ENCODE measurements at places on chromosomes 1 and 21.
A peak's percentile ranks its signal among the peaks of the same experiment; 100 is the strongest.

GRCh38 chr1:175364424-175365076, 172.0 kb upstream of the KIAA0040 start:
- no peak for DNase-seq

DNA sequence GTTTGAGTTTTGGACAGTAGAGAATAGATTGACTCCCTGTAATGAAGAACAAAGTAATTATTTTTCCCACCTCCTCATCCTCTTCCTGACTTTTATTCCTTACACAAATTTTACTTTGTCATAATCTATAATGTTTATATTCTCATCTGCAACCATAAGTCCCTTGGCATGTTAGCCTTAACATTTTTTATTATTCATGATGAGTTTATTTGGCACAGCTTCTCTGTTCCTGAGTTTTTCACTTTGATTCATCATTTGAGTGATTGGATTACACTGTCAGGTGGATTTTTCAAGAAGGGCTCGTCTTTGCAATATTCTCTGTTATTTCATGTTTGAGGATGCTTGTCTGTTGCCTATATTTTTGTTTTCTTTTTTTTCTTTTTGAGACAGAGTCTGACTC, 35.7 kb downstream of the TNFRSF8 start:
- no peak for DNase-seq

DNA sequence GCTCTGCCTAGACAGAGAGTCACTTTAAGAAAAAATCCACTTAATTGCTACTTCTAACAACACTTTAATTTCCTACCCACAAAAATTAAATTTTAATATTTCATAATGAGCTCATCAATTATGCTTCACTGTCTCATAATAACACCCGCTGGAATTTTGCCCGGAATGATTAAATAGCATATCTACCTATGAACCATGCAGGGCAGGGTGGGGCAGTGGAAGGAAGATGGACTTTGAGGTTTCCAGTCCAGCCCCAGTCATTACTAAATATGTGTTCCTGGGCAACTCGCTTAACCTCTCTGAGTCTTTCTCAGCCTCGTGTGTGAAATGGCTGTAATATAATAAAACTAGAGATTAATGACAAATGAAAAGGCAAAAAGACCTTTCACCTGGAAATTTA, 32.8 kb upstream of the SLC45A1 start:
- no peak for DNase-seq

GRCh38 chr1:25182629-25183028, 49.7 kb downstream of the SYF2 start:
- DNase-seq, result no peak

- no peak for DNase-seq
Observed at GRCh38 chr1:213876531-213876930, 111.2 kb upstream of the PROX1 start.

DNA sequence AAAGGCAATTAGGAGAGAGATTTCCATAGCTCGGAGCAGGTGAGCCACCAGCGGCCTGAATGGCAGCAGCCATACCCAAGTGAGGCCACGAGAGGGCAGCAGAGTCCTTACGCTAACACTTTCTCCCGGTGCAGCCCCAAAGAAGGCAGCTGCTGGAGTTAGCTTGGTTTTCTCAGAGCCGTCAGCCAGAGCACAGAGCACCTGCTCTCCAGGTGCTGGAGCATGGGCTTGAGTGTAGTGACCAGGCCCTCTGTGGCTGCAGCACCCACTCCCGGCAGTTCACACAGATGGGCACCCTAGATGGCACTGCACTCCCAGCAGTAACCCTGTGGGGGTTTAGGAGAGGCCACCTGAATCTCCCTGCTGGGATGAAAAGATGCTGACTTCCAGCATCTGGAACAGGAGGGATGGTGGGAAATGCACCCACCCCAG, 45.8 kb downstream of the TMCC2 start:
- DNase-seq, result peak; percentile 89

DNA sequence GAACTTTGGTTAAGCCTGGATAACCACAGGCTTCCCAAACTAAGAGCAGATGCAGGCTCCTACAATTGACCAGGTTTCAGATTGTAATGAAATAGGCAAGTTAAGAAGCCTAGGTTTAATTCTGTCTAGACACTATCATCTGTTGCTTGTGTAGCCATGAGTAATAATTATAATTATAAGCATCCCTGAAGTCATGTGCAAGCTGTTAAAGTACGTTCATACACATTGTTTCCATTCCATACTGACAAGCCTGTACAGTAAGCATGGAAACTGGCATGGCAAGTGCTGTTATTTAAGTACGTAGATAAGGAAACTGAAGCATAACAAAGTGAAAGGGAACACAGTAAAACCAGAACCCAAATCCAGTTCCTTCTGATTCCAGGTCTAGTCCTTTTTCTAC, 557.2 kb upstream of the BEND5 start:
- no peak for DNase-seq

DNA sequence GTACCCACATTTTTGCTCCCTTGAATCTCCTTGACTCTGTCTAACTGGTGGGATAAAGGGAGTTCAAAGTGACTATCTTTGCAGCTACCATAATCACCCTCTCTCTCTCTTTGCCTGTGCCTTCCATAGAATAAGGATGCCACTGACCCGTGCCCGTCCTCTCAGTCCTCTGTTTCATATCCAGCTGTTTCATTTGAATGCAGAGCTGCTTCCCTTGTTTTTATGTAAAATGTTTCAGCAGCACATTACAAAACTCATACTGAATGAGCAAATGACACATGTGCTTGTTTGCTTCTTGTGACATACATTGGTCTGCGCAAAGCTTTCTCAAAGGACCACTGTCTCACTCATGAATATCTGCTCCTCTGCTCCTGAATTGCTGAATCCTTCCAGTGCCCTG, 38.4 kb downstream of the CDC42 start:
- no peak for DNase-seq

- no peak for DNase-seq
Observed at GRCh38 chr1:213720032-213720431, 267.7 kb upstream of the PROX1 start.

DNA sequence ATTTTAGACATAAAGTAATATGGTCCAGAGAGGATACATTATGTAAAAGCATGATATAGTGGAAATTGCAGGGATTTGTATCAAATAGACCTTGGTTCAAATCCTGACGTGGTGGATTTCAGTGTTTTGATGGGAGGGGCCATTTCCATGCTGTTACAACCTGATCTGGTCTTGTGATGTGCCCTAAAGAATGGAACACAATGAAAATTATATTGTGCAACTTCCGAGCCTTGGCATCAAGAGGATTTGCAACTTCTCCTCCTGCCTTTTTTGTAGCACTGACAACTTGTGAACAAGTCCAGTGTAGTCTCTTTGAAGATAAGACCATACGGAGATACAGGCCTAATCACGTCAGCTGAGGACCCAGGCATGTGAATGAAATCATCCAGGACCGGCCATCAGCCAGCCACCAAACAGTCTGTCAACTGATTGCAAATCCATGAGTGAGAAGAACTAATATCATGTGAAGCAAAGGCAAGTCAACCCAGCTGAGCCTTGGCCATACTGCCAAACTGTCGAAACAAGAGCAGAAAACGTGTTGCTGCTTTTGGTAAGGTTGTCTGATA, 412.1 kb downstream of the DPYD start:
- no peak for DNase-seq

DNA sequence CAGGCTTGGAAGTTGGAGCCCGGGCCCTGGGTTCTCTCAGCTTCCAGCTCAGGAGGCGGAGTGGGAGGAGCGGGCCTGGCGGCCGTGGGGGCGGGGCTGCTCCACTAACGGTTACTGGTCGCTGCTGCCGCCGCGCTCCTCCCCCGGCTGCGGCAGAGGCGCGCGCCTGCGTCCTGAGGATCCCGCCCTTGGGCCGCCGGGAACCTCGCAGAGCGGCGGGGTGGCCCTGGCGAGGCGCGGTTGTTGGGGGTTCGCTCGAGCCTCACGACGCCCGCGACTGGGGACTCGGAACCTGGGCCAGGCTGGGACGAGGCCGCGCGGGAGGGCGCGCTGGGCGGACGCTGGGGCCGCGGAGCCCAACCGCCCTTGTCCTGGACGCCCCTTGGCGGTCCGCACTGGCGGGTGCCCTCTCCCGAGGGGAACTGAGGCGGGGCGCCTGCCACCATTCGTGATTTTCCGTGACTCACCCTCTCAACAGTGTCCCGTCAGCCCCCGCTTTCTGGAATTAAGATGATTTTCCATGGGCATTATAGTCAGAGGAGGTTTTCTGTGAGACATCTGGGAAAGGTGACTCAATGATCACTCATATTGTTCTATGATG, 34.1 kb downstream of the OR2G3 start:
- no peak for DNase-seq

- DNase-seq, result no peak
Observed at GRCh38 chr1:89548122-89548857, 23.7 kb downstream of the LRRC8B start.

DNA sequence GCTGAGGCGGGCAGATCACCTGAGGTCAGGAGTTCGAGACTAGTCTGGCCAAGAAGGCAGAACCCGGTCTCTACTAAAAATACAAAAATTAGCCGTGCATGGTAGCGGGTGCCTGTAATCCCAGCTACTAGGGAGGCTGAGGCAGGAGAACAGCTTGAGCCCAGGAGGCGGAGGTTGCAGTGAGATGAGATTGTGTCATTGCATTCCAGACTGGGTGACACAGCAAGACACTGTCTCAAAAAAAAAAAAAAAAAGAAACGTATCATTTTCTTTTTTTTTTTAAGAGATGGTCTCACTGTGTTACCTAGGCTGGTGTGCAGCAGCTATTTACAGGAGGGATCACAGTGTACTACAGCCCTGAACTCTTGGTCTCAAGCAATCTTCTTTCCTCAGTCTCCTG, 47.3 kb downstream of the ITGB3BP start:
- no peak for DNase-seq

DNA sequence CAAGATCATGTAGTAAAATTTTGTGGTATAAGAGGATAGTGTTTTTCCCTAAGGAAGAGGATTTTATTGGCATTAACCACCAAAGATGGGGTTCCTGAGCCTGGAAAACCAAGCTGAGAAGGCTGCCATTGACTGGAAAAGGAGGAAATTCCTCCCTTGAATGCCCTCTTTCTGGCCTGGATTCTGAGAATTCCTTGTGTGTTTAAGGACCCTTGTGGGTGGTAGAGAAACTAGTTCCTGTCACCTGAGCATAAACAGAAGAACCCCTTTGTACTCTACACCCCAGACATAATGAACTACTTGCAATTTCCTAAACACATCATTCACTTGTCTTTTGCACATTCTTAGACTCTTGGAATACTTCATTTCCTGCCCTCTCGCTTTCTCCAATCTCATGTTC, 33.1 kb upstream of the CEP350 start:
- no peak for DNase-seq

- DNase-seq, result no peak
Observed at GRCh38 chr21:23281917-23282316, 2283.7 kb downstream of the NCAM2 start.

GRCh38 chr1:175099916-175100315, 32.3 kb downstream of the TNN start:
- no peak for DNase-seq

DNA sequence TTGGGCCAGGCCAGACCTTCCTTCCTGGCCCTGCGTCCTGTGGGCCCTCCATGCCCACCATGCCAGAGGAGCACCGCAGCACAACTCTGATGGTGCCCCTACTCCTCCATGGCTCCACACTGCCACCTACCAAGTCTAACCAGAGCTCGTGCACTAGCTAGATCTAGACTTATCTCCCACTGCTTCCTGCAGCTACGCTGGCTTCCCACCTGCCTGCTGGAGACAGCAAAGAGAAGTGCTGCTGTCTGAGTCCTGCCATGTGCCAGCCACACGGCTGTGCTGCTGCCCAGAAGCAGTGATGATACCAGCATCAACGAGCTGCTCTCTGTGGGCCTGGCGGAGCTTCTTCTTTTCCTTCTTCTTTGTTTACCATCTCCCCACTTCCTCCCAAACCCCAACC, 4.5 kb downstream of the GUCA2B start:
- DNase-seq, result no peak

DNA sequence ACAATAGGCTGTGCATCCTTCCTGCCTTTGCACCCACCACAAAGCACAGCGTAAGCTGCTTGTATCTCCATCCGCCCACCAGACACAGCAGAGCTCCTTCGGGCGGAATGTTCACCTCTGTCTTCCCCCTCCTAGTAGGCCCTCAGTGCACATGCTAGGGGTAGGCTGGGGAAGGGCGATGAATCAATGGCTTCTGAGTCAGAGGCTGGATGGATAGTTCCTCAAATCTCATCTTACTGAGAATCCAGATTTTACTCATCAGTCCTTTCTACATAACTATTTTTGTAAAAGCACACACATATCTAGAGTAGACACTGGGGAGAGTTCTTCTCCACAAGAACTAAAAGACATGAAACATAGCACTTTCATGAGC, 73.8 kb downstream of the BCAR3 start:
- DNase-seq, result no peak

GRCh38 chr1:240413732-240414131, 198.2 kb downstream of the GREM2 start:
- DNase-seq, result no peak

DNA sequence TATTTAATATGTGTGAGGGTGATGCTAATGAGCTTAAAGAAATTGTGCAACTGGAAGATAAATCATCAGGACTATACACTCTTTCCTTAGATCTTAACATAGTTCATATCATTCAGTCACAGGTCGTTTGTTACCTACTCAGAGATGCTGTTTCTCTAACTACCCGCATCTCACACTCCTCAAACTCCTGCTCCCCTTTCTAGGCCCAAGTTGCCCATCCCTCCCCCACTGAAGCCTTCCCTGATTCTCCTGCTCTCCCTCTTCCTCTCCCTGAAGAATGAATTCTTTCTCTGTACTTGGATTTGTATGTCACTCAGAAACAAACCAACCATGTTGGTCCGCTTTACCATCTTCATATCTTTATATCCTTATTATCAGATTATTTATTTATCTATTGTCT, 9.1 kb downstream of the SH3GLB1 start:
- no peak for DNase-seq

GRCh38 chr1:83641206-83641658, 357.7 kb downstream of the TTLL7 start:
- DNase-seq, result no peak

DNA sequence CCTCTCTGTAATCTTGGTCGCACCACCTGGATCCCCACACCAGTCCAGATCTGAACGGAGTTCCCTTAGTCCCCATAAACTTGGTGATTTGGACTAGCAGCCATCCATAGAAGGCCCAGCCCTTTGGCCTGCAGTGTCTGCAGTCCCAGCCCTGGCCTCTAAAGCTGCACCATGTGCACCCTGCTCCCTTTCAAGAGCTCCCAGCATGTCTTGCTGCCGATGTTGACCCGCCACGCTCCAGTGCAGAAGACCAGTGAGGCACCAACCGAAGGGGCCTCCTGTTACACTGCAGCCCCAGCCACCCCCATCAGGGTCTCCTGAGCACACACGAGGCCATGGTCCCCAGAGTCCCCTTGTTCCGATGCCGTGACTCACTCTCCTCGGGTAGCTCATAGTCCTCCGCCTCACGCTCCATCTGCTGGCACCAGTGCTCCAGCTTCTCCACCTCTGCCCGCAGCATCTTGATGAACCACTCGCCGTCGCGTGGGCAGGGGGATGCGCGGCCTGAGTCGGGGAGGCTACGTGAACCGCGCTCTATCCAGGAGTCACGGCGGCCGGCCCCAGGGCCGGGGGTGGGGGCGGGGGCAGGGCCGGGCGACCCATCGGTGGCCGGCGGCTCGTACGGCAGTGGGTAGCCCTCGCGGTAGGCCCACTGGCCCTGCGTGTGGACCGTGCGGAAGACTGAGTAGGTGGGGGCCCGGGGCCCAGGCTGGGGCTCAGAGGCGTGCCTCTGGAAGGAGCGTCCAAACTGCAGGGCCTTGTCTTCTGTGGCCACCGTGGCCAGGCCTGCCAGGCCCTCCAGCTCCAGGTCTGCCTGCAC, 8.9 kb upstream of the SMIM12 start:
- no peak for DNase-seq
